ENCODE measurements at places on chromosomes 3 and 15. TPM values are rescaled to one million over a fixed set of nuclear protein-coding genes. Genes with fewer than 3 reads are reported as not detected.
A peak's percentile ranks its signal among the peaks of the same experiment; 100 is the strongest.

GRCh38 chr15:60255390-60255789 is 142.4 kb downstream of the ANXA2 start:
- no peak for DNase-seq

KBTBD13 gene
- 0.06 TPM for total RNA-seq

DNA sequence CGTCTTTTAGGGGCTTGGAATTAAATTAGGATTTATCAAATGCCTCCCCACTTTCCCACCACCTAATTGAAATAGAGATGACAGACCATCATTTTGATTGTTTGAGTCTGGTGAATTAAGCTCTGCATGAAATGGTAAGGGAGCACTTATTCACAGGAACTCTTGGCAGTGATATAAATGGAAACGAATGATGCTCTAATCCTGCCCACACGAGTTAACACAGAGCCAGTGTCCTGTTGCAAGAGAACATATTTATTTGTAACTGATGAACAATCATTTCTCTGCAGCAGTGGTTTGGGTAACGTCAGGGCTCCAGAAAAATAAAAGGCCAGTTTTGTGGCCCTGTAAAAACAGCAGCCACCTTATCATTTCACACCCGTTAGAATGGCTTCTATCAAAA is 163.3 kb downstream of the FEZF2 start:
- DNase-seq = no peak

- no peak for DNase-seq
Measured at GRCh38 chr3:128598884-128599664, 51.5 kb downstream of the RPN1 start.

GRCh38 chr15:90097475-90097874 is 4.8 kb downstream of the IDH2 start:
- no peak for DNase-seq

GRCh38 chr3:31053299-31053698 is 158.8 kb upstream of the GADL1 start:
- DNase-seq = no peak

DNA sequence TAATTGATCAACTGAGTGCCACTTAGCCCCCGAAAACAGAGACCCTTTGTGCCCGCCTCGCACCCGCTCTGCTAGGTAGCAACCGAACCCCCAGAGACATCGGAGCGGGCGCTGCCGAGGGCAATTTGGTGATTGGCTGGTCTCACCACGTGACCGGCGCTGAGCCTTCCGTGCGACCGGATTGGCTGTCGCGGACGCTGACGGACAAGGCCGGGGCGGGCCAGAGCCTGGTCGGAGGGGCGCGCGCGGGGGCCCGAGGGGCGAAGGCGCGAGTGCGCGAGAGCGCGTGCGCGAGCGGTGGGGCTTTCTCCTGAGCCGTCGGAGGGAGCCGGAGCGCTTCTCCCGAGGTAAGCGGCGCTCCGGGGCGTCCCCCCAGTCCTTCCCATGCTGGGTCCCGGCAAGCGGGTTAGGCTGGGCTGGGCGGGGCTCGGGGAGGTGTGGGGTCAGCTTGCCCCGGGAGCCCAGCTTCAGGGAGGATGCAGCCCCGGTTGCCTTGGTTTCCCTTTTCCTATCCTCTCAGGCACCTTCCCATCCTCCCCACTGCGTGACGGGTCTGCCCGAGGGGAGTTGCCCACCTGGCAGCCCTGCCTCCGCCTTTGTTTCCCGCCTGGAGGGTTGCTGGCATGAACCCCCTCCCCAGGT is at the start of gene TMEM108:
Gene TMEM108, plus strand, starts transcription at position 303 of the 642 bp plus-strand sequence.
- peak; percentile 90 for DNase-seq

DNA sequence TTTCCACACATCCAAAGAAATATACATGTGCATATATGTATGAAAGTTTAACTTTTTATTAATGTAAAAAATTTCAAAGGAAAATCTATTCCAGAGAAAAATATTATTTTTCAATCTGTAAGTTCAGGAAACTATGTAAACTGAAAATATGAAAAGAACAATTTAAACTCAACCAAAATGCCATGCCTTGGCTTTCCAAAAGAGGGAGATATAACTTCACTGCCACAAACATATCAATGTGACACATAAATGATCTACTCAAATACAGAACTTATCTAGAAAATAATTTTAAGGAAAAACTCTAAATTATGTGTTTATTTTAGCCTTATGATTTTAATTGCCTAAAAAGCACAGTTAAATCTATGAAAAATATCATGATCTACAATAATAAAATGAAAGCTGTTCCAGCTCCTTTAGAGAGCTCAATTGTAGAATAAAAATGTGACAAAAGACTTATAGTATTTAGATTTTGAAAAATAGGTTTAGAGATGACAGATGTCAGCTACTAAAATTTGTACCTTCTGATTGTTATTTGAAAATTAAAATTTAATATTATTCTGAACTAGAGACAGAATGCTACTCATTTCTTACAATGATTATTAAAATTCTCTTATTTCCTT is 94.8 kb downstream of the GBE1 start:
- peak; percentile 16 for DNase-seq

DNA sequence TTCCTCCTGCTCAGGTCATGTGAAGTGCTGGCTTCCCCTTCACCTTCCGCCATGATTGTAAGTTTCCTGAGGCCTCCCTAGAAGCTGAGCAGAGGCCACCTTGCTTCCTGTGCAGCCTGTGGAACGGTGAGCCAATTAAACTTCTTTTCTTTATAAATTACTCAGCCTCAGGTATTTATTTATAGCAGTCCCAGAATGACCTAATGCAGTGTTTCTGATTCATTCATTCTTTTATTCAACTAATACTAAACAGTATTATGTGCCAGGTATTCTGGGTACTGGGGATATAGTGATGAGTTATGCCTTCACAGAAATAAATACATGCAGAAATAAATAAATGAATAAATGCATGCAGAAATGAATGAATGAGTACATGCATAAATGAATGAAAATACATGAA is 41.9 kb downstream of the EDEM1 start:
- DNase-seq = no peak

GRCh38 chr15:63971427-63971805 is 74.9 kb downstream of the DAPK2 start:
- no peak for DNase-seq

GOLGA8T gene
- not detected for total RNA-seq

LDHAL6B gene
- total RNA-seq = not detected

- DNase-seq = peak; percentile 82
Measured at GRCh38 chr15:69081310-69082004, 67.0 kb downstream of the NOX5 start.

- DNase-seq = peak; percentile 43
Measured at GRCh38 chr3:43285644-43286043, 696 bp upstream of the SNRK start.

GOLGA8G gene
- total RNA-seq = not detected

DNA sequence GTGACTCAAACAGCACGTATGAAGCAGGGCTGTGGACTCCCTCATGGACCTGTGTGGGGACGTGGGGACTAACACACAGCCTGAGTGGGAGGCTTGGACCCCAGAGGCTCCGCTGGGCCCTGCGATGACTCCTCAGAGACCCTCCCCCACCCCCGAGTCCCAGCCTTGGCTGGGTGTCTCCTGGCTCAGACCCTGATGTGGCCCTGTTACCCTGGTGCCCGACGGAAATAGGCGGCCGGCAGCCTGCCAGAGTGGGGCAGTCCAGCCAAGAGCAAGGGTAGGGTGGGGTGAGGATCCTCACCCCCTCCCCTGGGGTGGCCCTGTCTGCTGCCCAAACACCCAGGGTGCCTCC is 15.3 kb downstream of the TNK2 start:
- DNase-seq = no peak

- no peak for DNase-seq
Measured at GRCh38 chr15:43212299-43212698, 8.5 kb downstream of the EPB42 start.

- no peak for DNase-seq
Measured at GRCh38 chr15:78388865-78389264, 48.7 kb downstream of the CRABP1 start.

GRCh38 chr3:188607805-188608315 is 453.9 kb downstream of the LPP start:
- no peak for DNase-seq

PHC3 gene
- 85.6 TPM for total RNA-seq

DNA sequence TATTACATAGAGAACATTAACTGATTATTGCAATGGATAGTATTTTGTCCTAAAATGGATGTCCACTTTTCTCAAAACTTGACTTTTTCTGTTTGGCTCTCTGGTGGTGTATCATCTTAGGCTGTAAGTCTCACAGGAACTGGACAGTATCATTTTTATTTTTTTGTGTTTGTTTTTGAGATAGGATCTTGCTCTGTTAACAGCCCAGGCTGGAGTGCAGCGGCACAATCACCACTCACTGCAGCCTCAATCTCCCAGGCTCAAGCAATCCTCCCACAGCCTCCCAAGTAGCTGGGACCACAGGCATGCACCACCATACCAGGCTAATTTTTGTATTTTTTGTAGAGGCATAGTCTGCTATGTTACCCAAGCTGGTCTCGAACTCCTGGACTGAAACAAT is 13.1 kb downstream of the CHST14 start:
- no peak for DNase-seq

SERPINI2 gene
- not detected for total RNA-seq

- DNase-seq = no peak
Measured at GRCh38 chr3:195767792-195768191, 43.9 kb downstream of the MUC4 start.

LRTM1 gene
- not detected for total RNA-seq

DNA sequence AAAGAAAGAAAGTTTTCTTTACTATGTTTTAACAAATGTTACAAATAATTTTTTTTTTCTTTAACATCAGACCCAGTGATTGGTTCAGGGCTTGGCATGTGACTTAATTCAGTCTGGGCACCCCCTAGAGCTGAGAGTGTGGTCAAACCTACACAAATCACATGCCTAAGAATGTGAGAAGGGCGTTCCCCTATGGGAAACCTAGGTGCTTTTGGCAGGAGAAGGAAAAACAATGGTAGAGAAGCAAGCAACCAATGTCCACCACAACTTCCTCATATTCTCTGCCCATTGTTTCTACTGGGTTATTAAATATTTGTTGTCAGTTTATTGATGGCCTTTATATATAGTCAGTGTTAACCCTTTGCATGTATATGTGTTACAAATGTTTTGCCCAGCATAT is 21.4 kb upstream of the PIAS1 start:
- no peak for DNase-seq

DNA sequence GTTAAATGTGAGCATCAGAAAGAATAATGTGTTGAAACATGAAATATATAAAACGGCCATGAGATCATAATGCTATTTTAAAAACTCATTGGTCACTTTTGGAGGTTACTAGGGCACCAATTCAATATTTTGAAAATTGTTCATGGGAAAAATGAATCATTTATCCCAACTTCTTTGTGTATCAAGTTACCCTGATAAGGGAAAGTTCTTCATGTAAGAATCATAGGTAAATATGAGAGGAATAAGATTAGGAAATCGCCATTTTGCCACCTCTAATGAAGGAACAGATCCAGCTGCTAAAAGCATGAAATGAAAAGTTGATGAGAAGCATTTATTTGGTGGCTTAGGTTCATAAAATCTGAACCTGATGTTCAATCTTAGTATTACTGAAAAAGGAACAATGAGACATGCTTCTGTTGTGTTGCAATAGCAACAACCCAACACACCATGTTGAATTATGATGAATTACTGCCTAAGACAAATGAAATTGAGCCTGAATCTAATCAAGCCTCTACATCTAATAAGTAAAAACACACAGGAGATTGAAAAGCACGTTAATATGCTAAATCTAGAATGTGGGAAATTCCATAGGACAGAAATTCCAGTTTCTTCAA is 32.5 kb downstream of the ABHD5 start:
- DNase-seq = no peak

- no peak for DNase-seq
Measured at GRCh38 chr3:35737934-35738706, 98.8 kb downstream of the ARPP21 start.

SLC51A gene
- 0.98 TPM for total RNA-seq

DNA sequence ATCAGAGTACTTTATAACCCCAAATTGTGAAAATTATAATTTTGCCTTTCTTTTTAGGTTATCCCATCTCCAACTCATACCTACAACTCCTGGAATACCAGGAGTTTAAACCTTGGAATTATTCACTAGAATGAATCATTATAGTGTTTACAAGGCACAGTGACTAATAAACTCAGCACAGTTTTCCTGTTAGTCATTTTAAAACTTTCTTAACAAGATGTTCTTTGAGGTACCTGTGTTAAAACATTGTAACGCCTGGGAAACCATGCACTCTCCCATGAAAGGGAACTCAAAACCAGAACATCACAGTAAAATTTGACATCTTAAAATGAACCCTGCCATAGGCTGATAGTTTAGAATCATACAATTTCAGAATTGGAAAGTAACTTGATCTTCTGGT is 132.4 kb upstream of the OSTN start:
- no peak for DNase-seq

SEMA5B gene
- 8.4 TPM for total RNA-seq

PTPRG gene
- total RNA-seq = 154 TPM

DNA sequence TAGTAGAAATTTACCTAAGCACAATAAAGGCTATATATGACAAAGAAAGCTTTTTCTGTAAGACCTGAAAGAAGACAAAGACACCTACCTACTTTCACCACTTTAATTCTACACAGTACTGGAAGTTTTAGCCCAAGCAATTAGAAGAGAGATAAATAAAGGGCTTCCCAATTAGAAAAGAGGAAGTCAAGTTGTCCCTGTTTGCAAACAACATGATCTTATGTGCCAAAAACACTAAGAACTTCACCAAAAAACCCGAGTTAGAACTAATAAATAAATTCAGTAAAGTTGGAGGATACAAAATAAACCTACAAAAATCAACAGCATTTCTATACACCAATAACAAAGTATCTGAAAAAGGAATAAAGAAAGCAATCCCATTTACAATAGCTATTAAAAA is 190.9 kb downstream of the NR2F2 start:
- no peak for DNase-seq

DNA sequence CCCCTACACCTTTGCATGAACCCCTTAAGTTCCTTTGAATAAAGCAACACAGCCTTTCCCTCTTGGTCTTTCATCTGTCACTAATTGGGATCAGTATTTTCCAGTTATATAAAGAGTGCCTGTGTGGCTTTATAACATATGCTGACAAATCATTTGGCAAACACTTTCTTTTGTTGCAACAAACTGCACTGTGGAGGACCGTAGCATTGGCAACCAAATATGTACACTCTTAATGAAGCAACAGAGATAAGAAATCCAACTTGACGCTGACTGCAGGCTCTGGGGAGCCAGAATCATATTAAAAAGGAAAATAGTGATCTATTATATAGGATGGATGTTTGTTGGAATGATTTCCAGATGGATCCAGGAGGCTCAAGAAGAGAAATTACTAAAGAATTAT is 120.1 kb upstream of the PRICKLE2 start:
- DNase-seq = no peak

MESP1 gene
- 2.1 TPM for total RNA-seq

GRCh38 chr3:171266034-171266739 is 194.0 kb downstream of the TNIK start:
- no peak for DNase-seq
